ENCODE measurements at places on chromosomes 2 and 18. TPM values are rescaled to one million over a fixed set of nuclear protein-coding genes. Genes with fewer than 3 reads are reported as not detected.

The CCDC68 gene
- 0.80 TPM for total RNA-seq

The LYG1 gene
- total RNA-seq, result 0.35 TPM

The ANKRD29 gene
- total RNA-seq, result 0.44 TPM

- no peak for DNase-seq
Measured at GRCh38 chr2:109193807-109194619, 65.0 kb downstream of the SH3RF3 start.
